ENCODE measurements at places on chromosomes 4 and X. TPM values are rescaled to one million over a fixed set of nuclear protein-coding genes. Genes with fewer than 3 reads are reported as not detected.

RS1 gene
- not detected for total RNA-seq

CHRDL1 gene
- total RNA-seq, result 10.4 TPM

MAGEA4 gene
- total RNA-seq, result not detected

NEIL3 gene
- total RNA-seq, result 0.52 TPM

ZMAT1 gene
- 4.4 TPM for total RNA-seq

WDR45 gene
- total RNA-seq, result 78.3 TPM

RIBC1 gene
- total RNA-seq, result 1.1 TPM

CORIN gene
- total RNA-seq, result 42.3 TPM

SERTM2 gene
- total RNA-seq, result not detected

PF4V1 gene
- total RNA-seq, result not detected

RIPPLY1 gene
- total RNA-seq, result not detected

STARD8 gene
- total RNA-seq, result 14.6 TPM

CCDC120 gene
- total RNA-seq, result 2.2 TPM

AGA gene
- total RNA-seq, result 5.4 TPM

RRH gene
- not detected for total RNA-seq

ARHGEF38 gene
- total RNA-seq, result not detected

PASD1 gene
- total RNA-seq, result not detected

MAB21L2 gene
- total RNA-seq, result 7.3 TPM

CLGN gene
- total RNA-seq, result 92.6 TPM

TSPAN6 gene
- total RNA-seq, result 12.0 TPM

SSX4 gene
- not detected for total RNA-seq

RNF150 gene
- 34.2 TPM for total RNA-seq

FGF13 gene
- total RNA-seq, result 1.3 TPM

NPY1R gene
- total RNA-seq, result 4.0 TPM

SPANXB1 gene
- not detected for total RNA-seq

SYP gene
- 2.8 TPM for total RNA-seq

ZNF711 gene
- 4.7 TPM for total RNA-seq

AFP gene
- total RNA-seq, result not detected

CXCL11 gene
- total RNA-seq, result not detected

NRK gene
- total RNA-seq, result 0.39 TPM

OTUD6A gene
- total RNA-seq, result not detected

PRDM5 gene
- total RNA-seq, result 8.1 TPM

IGFBP7 gene
- 866 TPM for total RNA-seq

PRRG3 gene
- 1.7 TPM for total RNA-seq

DTHD1 gene
- total RNA-seq, result 0.16 TPM

CT55 gene
- not detected for total RNA-seq

ABRAXAS1 gene
- 5.7 TPM for total RNA-seq

NDP gene
- total RNA-seq, result not detected

ARL9 gene
- total RNA-seq, result not detected

AMBN gene
- not detected for total RNA-seq

GLRA3 gene
- total RNA-seq, result not detected

OTUD5 gene
- total RNA-seq, result 15.4 TPM

C1GALT1C1 gene
- 31.4 TPM for total RNA-seq

KLB gene
- total RNA-seq, result 0.11 TPM
